ENCODE measurements at places on chromosomes 16 and 17.

GRCh38 chr16:84410361-84411138 is 42.2 kb downstream of the ATP2C2 start:
- DNase-seq = no peak

DNA sequence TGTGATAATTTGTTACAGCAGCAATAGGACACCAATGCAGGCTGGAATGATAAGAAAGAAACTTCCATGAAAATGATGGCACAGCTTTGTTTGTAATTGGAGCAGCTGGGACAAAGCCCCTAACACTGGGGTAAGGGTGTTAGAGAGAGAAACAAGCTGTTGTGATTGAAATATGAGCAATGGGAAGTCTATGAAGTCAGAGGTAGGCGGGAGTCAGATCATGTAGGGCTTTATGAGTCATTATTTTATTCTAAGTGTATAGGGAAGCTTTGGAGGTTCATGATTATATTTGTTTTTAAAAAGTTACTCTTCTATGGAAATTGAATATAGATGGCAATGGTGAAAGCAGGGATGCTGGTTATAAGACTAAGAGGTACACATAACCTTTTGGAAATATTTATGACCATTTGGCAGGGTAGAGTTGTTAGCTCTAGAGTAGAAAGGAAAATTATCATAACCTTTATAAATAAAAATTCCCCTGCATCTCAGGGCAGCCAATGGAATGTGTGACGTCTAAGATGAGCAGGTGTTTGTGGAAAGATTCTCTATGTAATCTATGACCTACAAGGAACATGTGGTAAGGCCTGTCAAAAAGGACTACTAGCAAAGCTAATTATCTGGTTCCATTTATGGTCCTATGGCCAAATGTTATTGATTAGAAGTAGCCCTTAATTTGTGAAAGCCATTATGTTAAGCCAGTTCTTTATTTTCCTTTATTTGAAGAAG is 85.6 kb downstream of the KCNJ2 start:
- DNase-seq = peak; percentile 27

GRCh38 chr17:65079489-65079900 is 23.0 kb upstream of the GNA13 start:
- DNase-seq = no peak

DNA sequence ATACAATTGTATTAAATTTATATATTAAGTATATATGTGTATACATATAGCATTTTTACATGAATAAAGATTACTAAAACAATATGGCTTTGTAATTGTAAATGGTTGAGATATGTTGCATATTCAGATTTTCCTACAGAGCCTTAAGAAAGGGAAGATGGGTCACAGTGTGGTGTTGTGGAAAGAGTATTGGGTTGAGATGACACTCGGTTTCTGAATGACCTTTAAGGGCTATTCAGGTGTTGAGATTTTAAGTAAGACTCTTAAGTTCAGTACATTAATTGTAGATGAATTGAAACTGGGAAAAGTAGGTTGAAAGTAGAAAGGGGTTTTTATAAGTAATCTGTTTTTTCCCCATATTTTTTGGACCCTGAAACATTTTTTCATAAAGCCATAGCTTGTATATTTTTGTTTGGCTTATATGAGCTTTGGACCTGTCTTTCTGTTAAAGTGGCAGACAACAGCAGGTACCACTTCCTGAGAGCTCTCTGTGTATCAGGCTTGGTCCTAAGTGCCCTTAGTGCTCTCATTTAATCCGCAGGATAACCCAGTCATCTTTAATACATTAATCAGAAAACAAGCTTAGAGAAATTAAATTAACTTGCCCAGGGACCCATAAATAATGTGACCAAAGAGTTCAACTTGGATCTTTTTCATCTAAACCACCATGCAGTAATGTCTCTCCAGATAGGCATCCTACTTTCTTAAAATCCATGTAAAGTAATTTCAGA is 48.5 kb upstream of the MRC2 start:
- no peak for DNase-seq

- no peak for DNase-seq
These were observed 23.0 kb upstream of the TRIM25 start for GRCh38 chr17:56936697-56937322.

GRCh38 chr16:56688762-56689161 is 6.5 kb downstream of the MT1X start:
- DNase-seq = no peak

- DNase-seq = no peak
These were observed 345.7 kb downstream of the HAPSTR1 start for GRCh38 chr16:9437115-9437514.
